ENCODE measurements at places on chromosomes 16 and 17.

DNA sequence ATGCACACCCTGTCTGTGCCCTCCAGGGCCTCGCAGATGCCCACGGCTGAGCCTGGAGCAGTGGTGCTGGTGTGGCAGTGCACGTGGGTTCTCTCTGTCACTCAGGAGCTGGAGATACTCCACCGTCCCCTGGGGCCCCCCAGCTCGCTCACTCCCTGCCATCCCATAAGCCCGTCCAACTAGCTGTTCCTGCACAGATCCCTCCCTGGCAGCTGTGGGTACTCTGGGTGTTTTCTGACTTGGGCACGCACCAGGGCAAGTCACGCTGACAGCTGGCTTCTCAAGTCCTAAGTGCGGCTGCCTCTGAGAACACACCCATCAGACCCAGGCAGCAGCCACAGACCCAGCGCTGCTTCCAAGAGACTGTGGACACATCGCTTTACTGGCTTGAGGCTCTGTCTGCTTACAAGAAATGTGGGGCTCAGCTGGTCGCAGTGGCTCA lies 25.4 kb upstream of the ITGB4 start:
- no peak for DNase-seq

DNA sequence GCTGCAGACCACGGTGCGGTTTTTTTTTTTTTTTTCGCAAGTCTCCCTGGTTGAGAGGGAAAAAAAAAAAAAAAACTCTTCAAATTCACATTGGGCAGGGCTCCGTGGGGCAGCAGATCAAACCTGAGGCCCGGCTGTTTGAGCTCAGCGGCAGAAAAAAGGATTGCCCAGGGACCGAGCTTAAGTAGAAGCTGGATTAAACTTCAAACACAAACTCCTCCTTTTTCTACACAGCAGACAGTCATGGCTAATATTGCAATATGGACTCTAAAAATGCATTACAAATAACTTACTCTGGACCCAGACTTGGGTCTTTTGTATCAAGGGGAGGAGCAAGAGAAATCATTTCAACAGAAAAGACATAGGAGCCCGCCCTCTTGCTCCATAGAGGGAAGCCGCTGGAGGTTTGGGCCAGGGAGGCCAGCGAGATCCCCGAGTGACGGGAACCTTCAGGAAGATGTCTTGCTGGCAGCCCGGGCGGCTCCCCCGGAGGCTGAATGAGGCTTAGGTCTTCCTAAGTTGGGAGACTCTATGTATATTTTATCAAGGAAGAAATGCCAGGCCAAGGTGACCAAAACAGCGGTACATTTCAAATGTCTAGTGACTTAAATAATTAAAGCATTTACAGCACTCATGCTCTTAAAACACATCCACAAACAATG lies 167.7 kb downstream of the ZNF423 start:
- DNase-seq, result no peak

DNA sequence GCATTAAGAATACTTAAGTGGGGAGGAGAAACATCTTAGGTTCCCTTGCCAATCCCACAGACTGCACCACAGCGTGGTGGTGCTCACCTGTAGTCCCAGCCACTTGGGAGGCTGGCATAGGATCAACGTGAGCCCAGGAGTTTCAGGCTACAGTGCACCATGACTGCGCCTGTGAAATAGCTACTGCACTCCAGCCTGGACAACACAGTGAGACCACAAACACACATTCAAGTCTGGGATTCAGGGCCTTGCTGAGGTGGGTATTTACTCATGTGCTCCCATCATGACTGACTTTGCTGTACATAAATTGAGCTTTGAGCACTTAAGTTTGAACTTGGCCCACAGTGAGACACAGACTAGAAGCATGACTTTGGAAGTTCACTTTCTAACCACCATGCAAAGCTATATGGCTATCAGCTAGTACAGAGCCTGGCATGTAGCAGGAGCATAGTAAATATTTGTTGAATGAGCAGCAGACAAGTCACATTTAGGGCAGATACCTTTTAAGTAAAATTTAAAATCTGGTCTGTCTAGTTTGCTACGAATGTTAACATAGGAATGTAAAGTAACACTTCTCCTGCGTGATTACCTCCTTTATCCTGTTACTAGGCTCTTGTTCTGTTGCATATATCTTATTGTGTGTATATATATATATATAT lies 33.5 kb downstream of the CEP95 start:
- DNase-seq, result no peak

GRCh38 chr17:48613862-48614694 lies 1.0 kb downstream of the HOXB8 start:
- no peak for DNase-seq

- no peak for DNase-seq
Observed at GRCh38 chr16:66717112-66717675, 20.7 kb upstream of the CMTM4 start.

GRCh38 chr17:48068491-48068961 lies 20.4 kb downstream of the NFE2L1 start:
- DNase-seq, result no peak

DNA sequence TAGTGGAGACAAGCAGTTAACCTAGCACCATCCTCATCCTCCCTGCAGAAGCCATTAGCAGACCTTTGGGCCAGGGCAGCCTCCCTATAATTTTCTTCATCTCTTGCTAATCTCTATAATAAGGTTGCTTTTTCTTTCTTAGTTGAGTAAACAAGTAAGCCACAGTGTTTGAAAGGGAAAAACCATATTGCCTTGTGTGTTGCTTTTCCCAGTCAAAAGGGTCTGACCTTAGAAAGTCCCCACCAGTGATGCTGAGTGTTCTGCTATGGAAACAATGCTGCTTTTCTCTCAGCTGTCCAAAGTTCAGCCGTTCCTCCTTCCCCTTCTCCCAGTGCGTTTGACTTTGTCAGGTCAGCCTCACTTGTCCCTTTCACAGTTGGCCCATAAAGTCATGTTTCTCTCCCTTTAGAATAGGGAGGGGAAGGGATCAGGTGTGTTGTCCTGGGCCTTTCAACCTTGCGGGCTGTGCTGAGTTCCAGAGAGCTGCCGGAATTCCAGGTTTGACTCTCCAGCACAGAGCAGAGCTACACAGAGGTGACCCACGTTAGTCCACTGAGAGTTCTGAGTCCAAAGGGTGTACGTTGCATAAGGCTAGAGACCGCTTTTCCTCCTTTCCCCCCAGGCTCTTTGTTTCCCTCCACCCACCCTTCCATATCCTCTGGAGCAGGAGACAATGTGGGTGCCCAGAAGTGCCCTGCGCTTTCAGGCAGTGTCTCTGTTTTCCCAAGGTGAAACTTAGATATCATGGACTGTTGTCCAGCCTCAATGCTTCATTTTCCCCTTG lies 15.9 kb upstream of the CLEC18C start:
- no peak for DNase-seq

DNA sequence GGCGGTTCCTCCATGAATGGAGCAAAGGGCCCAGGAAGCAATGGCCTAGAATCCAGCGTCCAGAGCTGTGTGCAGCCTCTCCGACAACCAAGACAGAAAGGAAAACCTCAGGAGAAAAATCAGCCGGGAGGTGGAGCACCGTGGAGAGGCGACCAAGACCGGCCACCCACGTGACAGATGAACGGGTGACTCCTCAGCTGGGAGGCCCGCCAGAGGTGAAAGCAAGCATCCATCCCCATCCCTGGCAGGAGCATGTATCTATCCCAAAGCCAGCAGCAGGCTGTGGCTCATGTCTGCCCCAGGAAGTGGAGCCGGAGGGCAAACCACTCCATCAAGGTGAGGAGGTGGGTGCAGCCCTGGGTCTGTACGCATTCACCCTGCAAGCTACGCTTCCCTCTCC lies 52.1 kb downstream of the FOXL1 start:
- DNase-seq, result no peak

DNA sequence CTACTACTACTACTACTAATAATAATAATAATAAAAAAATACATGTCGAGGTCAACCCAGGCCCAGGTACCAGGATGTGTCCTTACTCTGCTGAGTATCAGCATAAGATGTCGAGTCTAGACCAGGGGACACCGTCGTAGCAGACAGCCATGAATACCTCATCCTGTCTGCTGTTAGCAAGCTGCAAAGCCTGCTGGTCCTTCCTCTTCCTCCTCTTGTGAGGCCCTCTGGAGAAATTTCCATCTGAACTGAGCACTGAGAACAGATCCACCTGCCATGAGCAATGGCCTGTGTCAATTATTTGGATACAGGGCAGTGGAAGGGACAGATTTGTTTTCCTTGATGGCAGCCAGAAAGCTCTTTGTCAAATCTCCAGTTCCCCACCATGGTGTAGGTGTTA lies 168.5 kb downstream of the XYLT1 start:
- DNase-seq, result no peak

- DNase-seq, result no peak
Observed at GRCh38 chr17:75530837-75531720, 5.6 kb downstream of the LLGL2 start.
